ENCODE measurements at places on chromosomes 2 and 18. TPM values are rescaled to one million over a fixed set of nuclear protein-coding genes. Genes with fewer than 3 reads are reported as not detected.

The SLC11A1 gene
- total RNA-seq: 22.1 TPM

The CLHC1 gene
- total RNA-seq: 9.5 TPM

The ALPG gene
- not detected for total RNA-seq

The LYPD6B gene
- total RNA-seq: 0.28 TPM

The LGALSL gene
- total RNA-seq: 19.1 TPM

The FLACC1 gene
- 7.5 TPM for total RNA-seq

The AFF3 gene
- total RNA-seq: 16.2 TPM

The GPR155 gene
- 13.7 TPM for total RNA-seq

The TMEM182 gene
- 212 TPM for total RNA-seq
